ENCODE measurements at places on chromosomes 6 and 20.

- H3K4me1 ChIP-seq, result no peaks in the 10 kb centered on the region
- H3K27me3 ChIP-seq, result no peaks in the 10 kb centered on the region
- no peak overlapping the region for H3K27ac ChIP-seq
- no peak for DNase-seq
- H3K36me3 ChIP-seq, result no peaks in the 10 kb centered on the region
Observed at GRCh38 chr6:68468244-68468884, 166.7 kb upstream of the ADGRB3 start.

GRCh38 chr6:116475141-116475540 lies 14.0 kb downstream of the CALHM6 start:
- no peak overlapping the region for H3K27ac ChIP-seq
- peaks cover 2% of the 10 kb centered on the region for H3K4me1 ChIP-seq
- no peaks in the 10 kb centered on the region for H3K36me3 ChIP-seq
- no peaks in the 10 kb centered on the region for H3K27me3 ChIP-seq
- no peak for DNase-seq

DNA sequence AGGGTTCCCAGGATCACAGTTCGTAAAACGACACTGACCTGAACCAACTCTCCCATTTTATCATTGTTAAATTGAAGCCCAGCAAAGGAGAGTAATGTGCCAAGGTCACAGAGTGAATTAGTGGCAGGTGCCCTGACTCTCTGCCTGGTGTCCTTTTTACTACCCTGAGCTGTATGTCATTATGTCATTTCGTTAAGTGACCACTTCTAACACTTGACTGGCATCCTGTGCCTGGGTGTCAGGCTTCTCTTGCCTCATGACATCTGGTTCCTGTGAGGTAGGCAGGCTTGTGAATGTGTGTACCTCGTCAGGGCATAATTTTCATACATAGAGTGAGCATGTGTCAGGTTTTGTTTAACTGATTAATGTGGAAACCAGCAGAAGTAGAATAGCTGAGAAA lies 48.6 kb downstream of the RALY start:
- no peak for DNase-seq
- H3K4me3 ChIP-seq, result no peak overlapping the region
- H3K4me1 ChIP-seq, result peaks cover 47% of the 10 kb centered on the region
- H3K36me3 ChIP-seq, result peaks cover 16% of the 10 kb centered on the region
- no peak overlapping the region for H3K27ac ChIP-seq

DNA sequence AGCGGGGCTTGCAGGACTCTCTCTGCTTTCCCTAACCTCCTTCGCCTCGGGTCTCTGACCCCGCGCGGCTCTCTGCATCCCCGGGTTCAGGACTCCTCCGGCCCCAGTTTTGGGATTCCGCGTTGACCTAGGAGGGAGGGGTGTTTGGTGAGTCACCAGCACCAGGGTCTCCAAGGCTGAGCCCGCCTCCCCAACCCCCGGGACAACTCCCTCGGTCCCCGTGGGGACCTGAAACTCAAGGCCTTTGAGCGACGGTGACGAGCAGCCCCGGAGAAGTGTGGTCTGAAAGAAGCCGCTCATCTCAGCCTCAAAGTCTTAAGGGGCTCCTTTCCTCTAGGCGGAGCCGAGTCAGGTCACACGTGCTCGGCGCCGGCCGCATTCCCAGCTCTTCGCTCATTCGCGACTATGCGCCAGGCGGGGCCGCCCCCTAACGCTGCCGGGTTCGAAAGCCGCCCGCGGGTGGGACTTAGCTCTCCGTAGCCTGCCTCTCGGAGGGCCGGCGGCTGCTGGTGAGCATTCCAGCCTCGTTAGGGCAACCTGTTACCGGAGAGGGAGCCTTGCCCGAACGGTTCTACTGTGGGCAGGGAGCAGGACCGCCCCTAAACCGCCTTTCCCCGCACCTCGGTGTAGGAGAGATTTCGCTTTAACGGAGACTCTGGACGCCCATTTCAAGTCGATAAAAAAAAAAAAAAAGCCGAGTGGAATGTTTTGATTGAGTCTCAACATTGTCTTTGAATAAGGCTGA lies 3.0 kb upstream of the PRDM13 start:
- peak; percentile 51 for DNase-seq
- H3K36me3 ChIP-seq, result no peaks in the 10 kb centered on the region
- peaks cover 80% of the 10 kb centered on the region for H3K27me3 ChIP-seq
- peak overlapping the region; percentile 37 for H3K4me3 ChIP-seq
- no peak overlapping the region for H3K27ac ChIP-seq
- peaks cover 59% of the 10 kb centered on the region for H3K4me1 ChIP-seq

DNA sequence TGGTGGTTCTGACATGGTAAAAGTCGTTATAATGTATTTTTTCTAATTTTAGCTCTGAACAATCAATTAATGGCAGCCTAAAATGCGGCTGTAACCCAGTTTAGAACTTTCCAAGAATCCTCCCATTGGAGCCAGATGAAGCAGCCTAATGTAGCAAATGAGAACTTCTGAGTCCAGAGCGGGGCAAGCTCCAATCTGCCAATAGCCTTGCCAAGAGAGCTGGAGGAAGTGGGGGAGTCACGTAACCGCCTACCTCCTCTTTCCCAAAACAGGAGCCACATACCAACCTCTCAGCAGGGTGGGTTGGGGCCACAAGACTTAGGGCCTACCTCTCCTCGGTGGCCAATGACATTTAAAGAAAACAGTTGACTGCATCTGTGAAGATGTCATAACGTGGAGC lies 230.6 kb downstream of the SOD2 start:
- no peak overlapping the region for H3K27ac ChIP-seq
- no peaks in the 10 kb centered on the region for H3K27me3 ChIP-seq

DNA sequence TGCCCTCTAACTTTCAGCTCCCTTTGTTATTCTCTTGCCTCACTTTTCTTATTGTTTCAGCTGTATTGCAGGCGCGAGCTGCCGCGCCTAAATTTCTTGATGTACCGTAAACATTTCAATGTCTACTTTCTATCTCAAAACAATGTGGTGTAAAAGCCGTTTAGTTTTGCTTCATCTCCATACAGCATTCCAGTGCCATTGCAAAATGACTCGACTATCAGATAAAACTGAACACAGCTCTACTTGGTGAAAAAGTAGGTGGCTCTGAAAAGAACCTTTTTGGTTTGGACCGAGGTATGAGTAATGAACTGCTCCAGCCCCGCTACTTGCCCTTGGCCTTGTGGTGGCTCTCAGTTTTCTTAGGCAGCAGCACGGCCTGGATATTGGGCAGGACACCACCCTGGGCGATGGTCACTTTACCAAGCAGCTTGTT lies 74.6 kb downstream of the OR2B2 start:
- H3K4me1 ChIP-seq, result peaks cover 32% of the 10 kb centered on the region
- peaks cover 6% of the 10 kb centered on the region for H3K27me3 ChIP-seq
- DNase-seq, result no peak
- peak overlapping the region; percentile 83 for H3K4me3 ChIP-seq

DNA sequence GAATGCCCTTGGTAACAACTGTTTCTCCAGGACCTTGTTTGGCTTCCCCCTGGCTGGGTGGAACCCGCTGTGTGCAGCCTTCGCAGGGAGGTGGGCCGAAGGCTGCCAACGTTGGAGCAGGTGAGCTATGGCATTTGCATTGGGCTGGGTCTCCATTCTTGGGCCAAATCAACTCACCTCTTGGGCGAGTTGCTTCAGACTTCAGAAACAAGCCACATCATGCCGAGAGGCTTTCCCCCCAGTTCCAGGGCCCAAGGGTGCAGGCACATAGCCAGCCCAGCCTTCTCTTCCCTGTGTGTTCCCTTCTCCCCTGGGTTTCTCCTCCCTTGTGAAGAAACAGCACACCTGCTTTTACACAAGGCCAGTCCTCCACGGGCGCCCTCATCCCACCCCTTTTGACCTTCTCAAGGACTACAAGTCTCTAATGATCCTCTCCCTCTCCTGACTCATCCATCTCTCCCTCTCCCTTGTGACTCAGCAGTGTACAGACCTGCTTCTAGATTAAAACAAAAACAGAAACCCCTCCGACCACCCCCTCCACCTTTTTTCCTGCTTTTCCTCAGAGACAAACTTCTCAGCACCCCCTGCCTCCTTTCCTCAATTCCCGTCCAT lies 41.6 kb downstream of the FAM209B start:
- H3K27me3 ChIP-seq, result no peaks in the 10 kb centered on the region
- no peak overlapping the region for H3K27ac ChIP-seq
- no peaks in the 10 kb centered on the region for H3K36me3 ChIP-seq
- no peak for DNase-seq
- H3K4me3 ChIP-seq, result no peak overlapping the region

GRCh38 chr6:98287876-98288275 lies 546.5 kb upstream of the POU3F2 start:
- DNase-seq, result no peak
- H3K27me3 ChIP-seq, result no peaks in the 10 kb centered on the region
- H3K36me3 ChIP-seq, result no peaks in the 10 kb centered on the region
- H3K4me3 ChIP-seq, result no peak overlapping the region
- no peaks in the 10 kb centered on the region for H3K4me1 ChIP-seq
- H3K27ac ChIP-seq, result no peak overlapping the region

DNA sequence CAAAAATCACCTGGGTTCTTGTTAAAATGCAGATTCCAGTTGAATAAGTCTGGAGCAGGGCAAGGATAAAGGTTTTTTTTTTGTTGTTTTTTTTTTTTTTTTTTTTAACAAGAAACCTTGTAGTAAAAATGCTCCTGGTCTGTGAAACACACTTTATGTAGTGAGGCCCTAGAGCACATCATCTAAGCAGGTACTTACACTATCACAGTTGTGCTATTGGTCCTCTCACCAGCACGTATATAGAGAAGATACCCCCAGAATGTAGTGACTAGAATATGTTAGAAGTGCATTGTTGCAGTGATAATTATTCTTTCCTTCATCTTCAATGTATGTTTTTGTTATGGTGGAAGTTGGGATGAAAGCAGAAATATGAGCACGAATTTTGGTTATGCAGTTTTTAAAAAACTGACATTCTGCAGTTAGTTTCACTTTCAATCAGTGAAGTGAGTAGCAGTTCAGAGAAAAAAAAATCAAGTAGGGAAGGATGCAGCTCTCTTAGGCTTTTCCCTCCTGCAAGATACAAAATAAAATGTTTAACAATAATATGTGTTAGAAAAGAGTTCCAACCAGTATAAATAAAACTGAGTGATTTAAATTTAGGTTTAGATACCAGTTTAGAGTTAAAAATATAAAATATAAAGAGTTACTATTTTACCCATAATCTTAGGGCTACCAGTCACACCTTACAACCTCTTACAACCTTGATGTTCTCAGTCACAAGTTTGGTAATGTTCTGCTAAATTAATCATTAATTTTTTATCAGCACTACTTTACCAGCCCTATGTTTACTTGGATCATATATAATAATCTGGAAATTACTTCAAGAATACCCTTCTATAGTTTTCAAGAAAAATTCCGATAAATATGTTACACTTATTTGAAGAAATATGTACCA lies 9.2 kb upstream of the DEFB113 start:
- no peak overlapping the region for H3K4me3 ChIP-seq
- no peak for DNase-seq
- no peaks in the 10 kb centered on the region for H3K36me3 ChIP-seq
- H3K27ac ChIP-seq, result no peak overlapping the region

DNA sequence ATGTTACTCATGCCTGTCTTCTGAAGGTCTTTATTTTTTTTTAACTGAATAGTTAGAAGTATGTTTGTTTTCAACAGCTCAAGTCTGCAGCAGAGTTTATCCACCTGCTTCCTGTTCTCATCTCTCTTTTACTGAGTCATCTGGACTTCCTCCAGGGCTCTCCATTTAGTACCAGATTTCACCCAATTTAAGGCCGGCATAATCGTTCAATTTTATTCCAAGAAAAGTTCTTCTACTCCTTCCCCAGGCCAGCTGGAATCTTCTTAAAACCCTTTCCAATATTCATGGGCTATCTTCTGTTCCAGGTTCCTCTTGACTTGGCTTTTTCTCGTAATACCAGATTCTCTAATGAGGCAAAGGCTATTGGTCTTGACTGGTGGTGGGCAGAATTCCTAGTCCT lies 79.0 kb upstream of the LAMA2 start:
- no peak overlapping the region for H3K27ac ChIP-seq
- no peaks in the 10 kb centered on the region for H3K27me3 ChIP-seq
- no peak for DNase-seq
- H3K4me1 ChIP-seq, result no peaks in the 10 kb centered on the region

GRCh38 chr6:145587334-145587733 lies 148.0 kb downstream of the EPM2A start:
- no peaks in the 10 kb centered on the region for H3K4me1 ChIP-seq
- DNase-seq, result no peak
- no peak overlapping the region for H3K4me3 ChIP-seq
- no peaks in the 10 kb centered on the region for H3K36me3 ChIP-seq
- no peak overlapping the region for H3K27ac ChIP-seq

DNA sequence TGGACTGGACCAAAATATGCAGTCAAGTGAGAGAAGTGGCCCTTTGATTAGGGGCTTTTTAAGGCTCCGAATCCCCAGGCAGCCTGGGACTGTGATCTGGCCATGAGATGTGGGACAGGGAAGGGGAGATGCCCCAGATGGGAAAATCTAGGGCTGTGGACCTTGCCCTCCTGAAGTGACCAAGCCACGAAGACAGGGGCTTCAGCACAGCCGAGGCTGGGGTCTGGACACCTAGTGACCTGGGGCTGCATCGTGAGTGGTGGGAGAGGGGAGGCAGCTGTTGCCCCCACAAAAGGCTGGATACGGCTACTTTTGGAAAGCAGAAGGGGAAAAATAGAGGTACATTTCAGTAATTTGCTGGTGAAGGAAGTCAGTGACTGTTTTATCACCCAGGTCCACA lies 139.5 kb upstream of the SLC24A3 start:
- H3K36me3 ChIP-seq, result no peaks in the 10 kb centered on the region
- no peaks in the 10 kb centered on the region for H3K27me3 ChIP-seq
- H3K4me3 ChIP-seq, result no peak overlapping the region

- peaks cover 31% of the 10 kb centered on the region for H3K4me1 ChIP-seq
- peak within 1 kb of the TSS; percentile 57 for H3K4me3 ChIP-seq
- H3K27ac ChIP-seq, result no peak within 1 kb of the TSS
- peak; percentile 72 for DNase-seq
Observed at GRCh38 chr6:149922642-149923326, at the start of gene RAET1G. Gene RAET1G (minus strand): TSS chr6:149923121. CDS start chr6:149923010, 111 bp downstream.

GRCh38 chr6:145087034-145087433 lies 648.3 kb downstream of the EPM2A start:
- no peaks in the 10 kb centered on the region for H3K27me3 ChIP-seq
- no peak overlapping the region for H3K27ac ChIP-seq
- no peaks in the 10 kb centered on the region for H3K4me1 ChIP-seq
- H3K4me3 ChIP-seq, result no peak overlapping the region

DNA sequence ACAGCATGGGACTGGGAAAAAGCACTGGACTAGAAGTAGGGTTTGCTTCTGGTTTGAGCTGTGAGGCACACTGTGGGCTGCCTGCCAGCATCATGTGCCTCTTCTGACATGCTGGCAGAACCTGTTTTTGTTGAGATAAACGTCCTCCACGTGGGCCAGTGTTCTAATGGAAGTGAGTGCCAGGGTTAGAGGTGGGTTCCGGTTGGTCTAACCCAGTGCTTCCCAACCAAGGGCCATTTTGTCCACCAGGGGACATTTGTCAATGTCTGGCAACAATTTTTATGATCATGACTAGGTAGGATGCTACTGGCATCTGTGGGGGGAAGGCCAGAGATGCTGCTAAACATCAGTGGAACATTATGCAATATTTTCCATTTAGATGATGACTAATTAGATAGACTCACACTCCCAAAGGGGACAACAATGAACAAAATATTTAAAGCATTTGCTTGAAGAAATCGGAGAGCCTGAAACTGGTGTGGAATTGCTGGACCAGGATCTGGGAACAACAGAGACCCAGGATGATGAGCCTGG lies 7.8 kb upstream of the APMAP start:
- H3K36me3 ChIP-seq, result peaks cover 9% of the 10 kb centered on the region
- H3K4me3 ChIP-seq, result no peak overlapping the region
- H3K27ac ChIP-seq, result no peak overlapping the region
- no peak for DNase-seq
- H3K4me1 ChIP-seq, result no peaks in the 10 kb centered on the region

GRCh38 chr20:47574616-47575364 lies 73.1 kb downstream of the NCOA3 start:
- H3K4me3 ChIP-seq, result no peak overlapping the region
- H3K27me3 ChIP-seq, result no peaks in the 10 kb centered on the region
- H3K4me1 ChIP-seq, result peaks cover 19% of the 10 kb centered on the region

Measured in CD4-positive, alpha-beta T cell (primary cell).